Activated gamma-delta T cell treated with anti-CD3 and anti-CD28 coated beads, Interleukin-2, amount 50 U/mL, for 16 hours (primary cell): ENCODE measurements at places on chromosomes 5 and 9.

DNA sequence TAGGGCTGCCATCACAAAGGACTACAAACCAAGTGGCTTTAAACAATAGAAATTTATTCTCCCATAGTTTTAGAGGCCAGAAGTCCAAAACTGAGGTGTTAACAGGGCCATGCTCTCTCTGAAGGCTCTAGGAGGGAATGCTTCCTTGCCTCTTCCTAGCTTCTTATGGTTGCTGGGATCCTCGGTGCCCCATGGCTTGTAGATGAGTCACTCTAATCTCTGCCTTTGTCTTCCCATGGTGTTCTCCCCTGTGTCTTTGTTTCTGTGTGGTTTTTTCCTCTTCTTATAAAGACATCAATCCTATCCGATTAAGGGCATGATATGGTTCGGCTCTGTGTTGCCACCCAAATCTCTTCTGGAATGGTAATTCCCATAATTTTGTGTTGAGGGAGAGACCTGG, 178.8 kb upstream of the NREP start:
- no peak for DNase-seq

DNA sequence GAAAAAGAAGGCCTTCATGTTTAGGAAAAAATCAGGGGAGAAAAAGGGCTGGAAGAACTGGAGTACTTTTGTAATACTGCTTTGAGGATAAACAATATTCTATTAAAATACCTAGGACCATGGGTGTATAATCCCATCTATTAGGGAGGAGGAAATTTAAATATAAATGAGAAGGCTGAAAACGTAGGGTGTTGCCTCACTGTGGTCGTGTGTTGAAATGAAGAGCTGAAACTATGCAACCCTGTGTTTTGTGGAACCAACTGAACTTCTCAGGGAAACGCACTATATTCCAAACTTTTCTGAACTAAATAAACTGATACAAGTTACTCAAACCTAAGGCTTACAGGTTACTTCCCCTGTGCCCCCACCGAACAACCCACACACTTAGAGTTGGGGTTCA, 4.5 kb upstream of the CNTLN start:
- DNase-seq: no peak

GRCh38 chr5:81360640-81361039, 33.3 kb downstream of the ACOT12 start:
- DNase-seq: no peak

DNA sequence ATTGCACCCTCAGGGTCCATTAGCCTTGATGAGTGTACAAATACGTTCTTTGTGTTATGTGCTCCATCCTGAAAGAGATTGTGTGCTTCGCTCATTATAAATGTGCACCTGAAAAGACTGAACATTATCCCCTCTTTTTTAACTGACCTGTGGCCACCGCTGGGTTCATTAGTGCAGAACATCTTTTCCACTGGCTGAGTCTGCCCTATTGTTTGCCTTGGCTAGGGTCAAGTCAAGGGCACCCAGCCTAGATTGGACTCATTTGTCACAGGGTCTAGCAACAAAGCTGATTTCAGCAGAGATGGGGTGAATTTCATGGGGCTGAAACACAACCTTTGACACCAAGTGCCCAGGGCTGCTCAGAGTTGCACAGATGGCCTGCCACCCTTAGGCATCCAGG, 764.1 kb upstream of the ARRDC3 start:
- DNase-seq: no peak

- no peak for DNase-seq
Measured at GRCh38 chr5:22471154-22471553, 382.0 kb downstream of the CDH12 start.

GRCh38 chr5:150862070-150862469, 15.7 kb downstream of the IRGM start:
- DNase-seq: no peak

DNA sequence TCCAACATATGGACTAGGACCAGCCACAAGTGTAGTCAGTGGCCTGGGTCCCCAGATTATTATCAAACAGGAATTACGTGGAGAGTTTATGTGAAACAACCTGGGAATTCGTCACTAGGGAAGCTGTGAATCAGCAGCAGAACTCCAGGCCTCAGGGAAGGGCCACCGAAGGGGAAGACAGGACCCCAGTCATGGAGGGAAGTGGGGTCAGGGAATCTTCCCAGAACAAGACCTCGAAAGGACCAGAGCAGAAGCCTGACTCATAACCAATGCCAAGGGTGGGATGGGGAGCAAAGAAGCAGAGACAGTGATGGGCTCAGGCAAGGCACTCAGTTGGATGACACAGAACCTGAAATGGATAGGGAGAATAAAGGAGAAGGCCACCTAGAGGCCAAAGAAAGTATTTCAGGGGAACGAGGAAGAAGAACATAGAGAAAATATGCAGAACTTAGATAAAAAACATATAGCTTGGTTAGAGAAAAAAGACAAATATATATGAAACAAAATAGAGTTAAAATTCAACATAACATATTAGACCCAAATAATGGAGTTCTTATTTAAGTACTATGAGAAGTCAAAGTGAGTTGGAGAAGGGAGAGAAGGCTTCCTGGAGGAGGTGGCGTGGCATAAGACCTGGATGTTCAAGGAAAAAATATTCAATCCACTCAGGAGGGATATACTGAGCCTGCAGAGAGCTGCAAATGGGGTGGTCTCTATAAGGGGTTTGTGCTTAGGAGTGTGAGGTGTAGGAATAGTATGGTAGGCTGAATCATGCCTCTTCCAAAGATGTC, 66.7 kb upstream of the CAST start:
- no peak for DNase-seq

GRCh38 chr9:63816751-63817621, 1468.0 kb downstream of the FOXD4L5 start:
- DNase-seq: peak; percentile 54

- DNase-seq: peak; percentile 34
Measured at GRCh38 chr5:148849461-148849860, 23.1 kb downstream of the ADRB2 start.

- DNase-seq: no peak
Measured at GRCh38 chr5:126358525-126358924, 64.7 kb upstream of the GRAMD2B start.
